ENCODE measurements at places on chromosomes 2 and 18.

- peak; percentile 5 for DNase-seq
These were observed 37.1 kb downstream of the SULT1C2 start for GRCh38 chr2:108325756-108326155.

- no peak for DNase-seq
These were observed 144.4 kb downstream of the PTPRM start for GRCh38 chr18:7711495-7711894.

GRCh38 chr2:85012431-85012830 lies 41.5 kb downstream of the KCMF1 start:
- no peak for DNase-seq

DNA sequence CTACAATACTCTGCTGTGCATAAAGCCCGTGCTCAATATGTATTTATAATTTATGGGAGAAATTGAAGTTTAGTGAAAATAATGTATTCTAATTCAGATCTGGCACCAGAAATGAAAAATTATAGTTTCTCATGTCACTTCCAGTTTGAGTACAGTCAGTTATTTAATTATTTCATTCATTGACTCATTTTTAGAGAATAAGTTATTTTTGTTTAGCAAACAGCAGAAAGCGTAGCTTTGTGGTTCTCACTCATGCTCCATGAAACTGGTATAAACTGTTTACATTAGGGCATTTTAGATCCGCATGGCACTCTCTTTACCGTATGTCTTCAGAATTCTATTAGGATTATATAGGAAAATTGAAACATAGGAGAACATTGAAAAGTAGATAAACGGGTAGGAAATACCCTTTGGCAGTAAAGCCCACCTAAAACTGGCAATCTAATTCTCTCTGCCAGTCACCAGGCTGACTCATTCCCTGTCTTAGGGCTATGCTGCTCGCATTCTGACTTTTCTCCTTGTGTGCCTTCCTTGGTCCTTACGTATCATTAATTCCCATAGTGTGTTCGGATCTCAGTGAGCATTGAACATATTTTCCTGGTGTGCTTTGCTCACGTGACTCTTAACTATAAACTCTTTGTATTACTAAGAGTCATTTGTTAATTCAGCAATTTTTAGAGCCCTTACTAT lies 106.0 kb downstream of the ZNF236 start:
- DNase-seq, result no peak

DNA sequence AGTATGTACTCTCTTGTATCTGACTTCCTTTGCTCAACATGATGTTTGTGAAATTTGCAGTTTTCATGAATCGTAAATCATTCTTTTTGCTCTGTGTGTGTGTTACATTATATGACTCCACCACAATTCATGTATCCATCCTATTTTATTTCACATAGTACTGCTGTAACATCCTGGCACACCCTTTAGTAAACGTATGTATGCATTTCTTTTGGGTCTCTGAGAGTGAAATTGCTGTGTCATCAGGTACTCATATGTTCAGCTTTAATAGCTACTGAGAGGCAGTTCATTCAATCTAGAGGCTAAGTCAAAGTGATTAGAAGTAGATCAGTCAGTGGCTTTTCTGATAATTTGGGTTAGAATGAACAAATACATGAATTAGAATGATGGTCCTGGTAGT lies 118.8 kb downstream of the ESCO1 start:
- no peak for DNase-seq

- no peak for DNase-seq
These were observed 605.3 kb upstream of the ZNF804A start for GRCh38 chr2:183993052-183993451.

- peak; percentile 41 for DNase-seq
These were observed 18.4 kb upstream of the CNDP2 start for GRCh38 chr18:74477771-74478170.

DNA sequence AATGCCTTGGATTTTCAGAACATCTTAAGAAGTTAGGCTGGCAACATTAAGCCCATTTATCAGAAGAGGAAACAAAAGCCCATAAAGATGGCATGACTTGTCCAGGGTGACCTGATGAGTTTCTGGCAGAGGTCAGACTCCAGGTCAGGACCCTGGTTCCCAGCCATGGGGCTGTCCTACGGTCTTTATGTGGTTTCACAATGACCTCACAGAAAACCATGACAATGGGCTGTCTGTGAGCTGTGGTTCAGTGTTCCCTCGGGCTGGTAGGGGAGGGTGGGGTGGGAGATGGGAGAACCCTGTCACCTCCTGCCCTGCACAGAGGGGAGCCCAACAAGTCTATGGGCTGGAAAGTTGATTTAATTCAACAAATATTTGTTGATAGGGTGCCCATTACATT lies 101.8 kb downstream of the LOXHD1 start:
- DNase-seq, result no peak

DNA sequence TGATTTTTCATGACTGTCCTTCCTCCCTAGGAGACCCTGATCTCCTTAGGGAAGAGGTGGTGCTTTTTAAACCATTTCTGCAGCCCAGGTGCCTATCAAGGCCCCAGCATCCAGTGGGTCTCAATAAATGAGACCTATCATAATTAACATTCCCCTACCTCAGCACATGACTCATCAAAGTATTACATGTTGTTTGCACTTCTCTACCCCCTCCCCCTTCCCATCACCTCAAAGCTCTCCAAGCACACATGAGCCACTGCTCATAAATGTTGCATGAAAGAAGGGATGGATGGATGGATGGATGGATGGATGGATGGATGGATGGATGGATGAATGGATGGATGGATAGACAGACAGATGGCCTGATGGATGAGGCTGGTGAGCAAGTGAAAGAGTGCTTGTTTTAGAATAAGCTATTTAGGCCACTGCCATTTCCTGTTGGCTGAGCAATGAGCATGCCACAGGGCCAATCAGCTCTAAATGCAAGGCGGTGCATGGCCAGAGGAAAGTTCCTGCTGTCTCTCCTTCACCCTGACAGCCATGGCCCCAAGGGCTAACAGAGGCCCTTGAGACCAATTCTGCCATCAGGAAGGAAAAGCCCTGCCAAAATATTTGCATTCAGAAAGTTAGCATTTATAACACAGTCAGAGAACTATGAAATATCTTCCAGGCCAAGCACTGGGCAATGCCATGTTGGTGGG lies 20.9 kb upstream of the STEAP3 start:
- no peak for DNase-seq

DNA sequence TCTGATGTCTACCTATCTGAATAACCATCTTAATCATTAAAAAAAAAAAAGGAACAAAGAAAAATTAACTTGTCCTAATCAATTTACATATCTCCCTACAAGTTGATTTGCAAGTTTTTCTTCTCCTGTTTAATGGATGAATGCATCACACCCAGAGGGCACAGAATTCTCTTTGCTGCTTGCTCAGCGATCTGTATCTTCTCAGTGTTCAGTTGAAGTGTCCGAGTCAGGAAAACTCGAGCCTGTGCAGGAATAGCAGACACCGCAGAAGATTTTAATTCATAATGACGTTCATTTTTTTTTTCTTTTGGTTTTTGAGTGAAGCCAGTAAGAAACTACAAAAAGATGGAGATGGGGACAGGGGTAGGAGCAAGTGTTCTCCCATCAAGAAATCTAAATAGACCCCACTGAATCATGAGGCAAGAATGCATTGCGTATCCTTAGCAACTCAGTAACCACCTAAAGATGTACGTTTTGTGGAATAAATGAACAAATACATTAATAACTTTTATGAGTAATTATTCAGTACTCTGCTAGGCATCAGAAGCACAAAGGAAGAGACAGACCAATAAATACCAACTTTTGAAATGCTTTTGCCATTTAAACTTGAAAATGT lies 675.5 kb downstream of the LRP1B start:
- DNase-seq, result no peak

DNA sequence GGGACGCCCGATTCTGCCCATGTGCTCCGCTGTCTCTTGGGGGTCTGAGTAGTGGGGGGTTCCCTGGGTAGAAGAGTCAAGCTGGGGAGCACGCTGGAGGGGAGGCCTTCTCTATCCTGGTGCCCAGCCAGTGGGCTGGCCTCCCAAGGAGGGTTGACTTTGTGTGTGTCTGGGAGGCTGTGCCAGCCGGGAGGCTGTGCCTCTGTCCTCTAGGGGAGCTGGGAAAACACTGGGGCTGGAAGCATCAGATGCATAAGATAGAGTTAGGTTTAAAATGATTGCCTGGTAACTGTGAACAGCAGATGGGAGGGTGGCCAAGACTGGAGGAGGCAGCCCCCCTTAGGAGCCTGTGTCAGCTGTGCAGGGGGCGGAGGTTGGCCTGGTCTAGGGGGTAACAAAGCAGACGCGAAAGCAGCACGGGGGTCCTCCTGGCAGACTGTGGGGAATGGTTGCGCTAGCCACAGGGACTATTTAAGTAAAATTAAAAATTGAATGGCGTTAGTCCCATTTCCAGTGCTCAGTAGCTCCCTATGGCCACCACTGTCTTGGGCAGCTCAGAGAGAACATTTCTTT lies 1.3 kb downstream of the ING5 start:
- DNase-seq, result no peak

GRCh38 chr2:58922245-58922644 lies 681.1 kb upstream of the FANCL start:
- no peak for DNase-seq

- DNase-seq, result no peak
These were observed 263.9 kb upstream of the UBE2E3 start for GRCh38 chr2:180716186-180717180.

DNA sequence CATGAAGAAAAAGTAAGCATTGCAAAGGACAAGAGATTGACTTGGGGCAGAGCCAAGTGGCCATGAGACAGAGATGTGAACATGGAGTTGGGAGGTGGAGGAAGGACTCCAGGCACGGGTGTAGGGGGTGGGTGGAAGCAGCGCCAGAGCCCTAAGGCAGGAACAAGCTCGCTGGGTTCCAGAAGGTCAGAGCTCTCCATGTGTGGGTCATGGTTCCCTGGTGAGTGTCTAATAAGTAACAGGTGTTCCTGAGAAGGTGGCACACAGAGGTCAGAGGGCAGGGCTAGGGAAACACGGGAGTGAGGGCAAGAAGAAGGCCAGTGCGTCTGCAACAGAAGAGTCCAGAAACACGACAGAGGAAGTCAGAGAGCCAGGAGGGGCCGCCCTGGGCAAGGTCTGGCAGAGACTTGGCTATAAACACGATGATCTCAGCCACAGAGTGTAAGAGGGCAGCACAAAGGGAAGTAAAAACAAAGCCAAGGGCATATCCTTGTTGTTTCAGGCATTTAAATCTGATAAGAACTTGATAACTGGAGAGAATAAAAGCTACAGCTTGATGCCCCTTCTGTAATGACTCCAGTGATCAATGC lies 260.8 kb downstream of the TGIF1 start:
- peak; percentile 76 for DNase-seq
